ENCODE measurements at places on chromosomes 12 and 14.

GRCh38 chr12:93192878-93193277 lies 184.8 kb upstream of the NUDT4 start:
- no peak for DNase-seq

DNA sequence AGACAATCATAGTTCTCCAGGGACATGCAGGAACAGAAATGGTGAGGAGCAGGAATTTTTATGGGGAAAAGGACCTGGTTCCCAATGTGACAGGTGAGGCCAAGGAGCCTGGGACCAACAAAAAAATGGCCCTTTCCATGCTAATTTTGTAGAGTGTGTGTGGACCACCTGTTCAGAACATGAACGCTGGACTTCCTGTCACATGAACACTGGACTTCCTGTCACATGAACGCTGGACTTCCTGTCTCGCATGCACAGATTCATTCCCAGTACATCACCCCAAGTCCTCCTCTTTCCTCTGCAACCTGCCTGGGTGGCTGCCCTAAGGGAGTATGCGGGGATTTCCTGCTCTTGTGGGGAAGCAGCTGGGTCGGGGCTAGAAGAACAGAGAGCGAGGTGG lies 10.1 kb downstream of the FGF6 start:
- DNase-seq = no peak

- peak; percentile 33 for DNase-seq
Observed at GRCh38 chr14:74934041-74934440, 11.0 kb upstream of the RPS6KL1 start.

- no peak for DNase-seq
Observed at GRCh38 chr12:52216100-52216499, 16.9 kb upstream of the KRT7 start.

- DNase-seq = peak; percentile 82
Observed at GRCh38 chr14:105050551-105050897, 14.7 kb downstream of the GPR132 start.

- no peak for DNase-seq
Observed at GRCh38 chr14:85263916-85264675, 265.8 kb upstream of the FLRT2 start.

- DNase-seq = no peak
Observed at GRCh38 chr12:24838531-24838950, 110.4 kb downstream of the BCAT1 start.

GRCh38 chr14:20332788-20333493 lies at the start of gene CCNB1IP1:
Gene CCNB1IP1, minus strand, starts transcription at chr14:20333279. Its CDS starts 16,756 bp downstream, at chr14:20316523.
- DNase-seq = peak; percentile 94

GRCh38 chr12:92140896-92141536 lies 4.6 kb downstream of the BTG1 start:
- no peak for DNase-seq

DNA sequence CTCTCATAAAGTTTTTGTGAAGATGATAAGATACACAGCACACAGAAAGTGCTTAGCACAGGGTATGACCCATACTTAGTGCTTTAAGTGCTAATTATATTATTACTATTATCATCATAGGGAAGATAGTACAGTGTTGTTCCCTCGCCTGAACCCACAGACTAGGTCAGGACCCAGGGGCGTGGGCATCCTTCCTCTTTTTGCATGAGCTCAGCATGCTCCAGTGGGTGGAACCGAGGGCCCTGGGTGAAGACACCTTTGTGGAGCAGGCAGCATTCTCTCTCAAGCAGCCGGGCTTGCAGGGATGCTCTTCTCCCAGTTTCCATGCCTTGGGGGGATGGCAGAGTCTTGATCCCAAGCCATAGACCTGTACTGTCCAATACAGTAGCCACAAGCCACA lies 34.8 kb downstream of the CRACR2A start:
- no peak for DNase-seq

- no peak for DNase-seq
Observed at GRCh38 chr14:84152452-84152851, 1377.5 kb upstream of the FLRT2 start.

DNA sequence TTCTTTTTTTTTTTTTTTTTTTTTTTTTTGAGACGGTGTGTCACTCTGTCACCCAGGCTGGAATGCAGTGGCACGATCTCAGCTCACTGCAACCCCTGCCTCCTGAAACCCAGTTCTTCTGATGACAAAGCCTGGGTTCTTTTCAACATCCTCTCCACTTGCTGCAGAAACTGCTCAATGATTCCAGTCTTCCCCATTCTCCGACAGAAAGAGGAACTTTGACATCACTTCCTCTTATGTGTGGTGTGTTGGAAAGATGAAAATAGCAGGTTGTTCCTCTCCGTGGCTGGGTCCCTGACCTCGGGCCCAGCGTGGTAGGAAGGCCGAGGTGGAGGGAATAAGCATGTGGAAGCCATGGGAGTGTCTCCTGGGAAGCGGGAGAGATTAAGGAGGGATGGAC lies 198.4 kb downstream of the PHETA1 start:
- no peak for DNase-seq

DNA sequence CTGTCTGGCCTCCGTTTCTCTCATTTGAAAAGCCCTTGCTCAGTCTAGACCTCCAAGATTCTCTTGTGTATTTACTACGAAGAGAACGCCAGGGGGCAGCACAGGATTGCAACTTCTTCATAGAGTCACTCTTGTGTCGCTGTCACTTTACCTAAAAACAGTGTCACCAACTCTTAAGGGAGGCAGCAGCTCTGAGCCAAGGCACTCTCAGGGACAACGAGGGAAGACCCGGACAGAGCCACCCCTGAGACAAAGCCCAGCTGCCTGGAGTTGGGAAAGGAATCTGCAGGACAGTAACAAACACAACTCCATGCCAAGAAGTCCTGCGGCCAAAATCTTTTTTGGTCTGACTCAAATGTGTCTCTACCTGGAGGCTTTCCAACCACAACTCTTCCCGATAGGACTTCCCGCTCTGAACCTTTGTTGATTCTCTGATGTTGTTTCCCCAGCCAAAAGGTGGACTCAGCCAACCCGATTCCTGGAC lies 9.6 kb upstream of the RPAP3 start:
- DNase-seq = peak; percentile 74

- no peak for DNase-seq
Observed at GRCh38 chr12:78210506-78210860, 379.8 kb downstream of the NAV3 start.

GRCh38 chr14:53621921-53622320 lies 334.7 kb downstream of the BMP4 start:
- no peak for DNase-seq

DNA sequence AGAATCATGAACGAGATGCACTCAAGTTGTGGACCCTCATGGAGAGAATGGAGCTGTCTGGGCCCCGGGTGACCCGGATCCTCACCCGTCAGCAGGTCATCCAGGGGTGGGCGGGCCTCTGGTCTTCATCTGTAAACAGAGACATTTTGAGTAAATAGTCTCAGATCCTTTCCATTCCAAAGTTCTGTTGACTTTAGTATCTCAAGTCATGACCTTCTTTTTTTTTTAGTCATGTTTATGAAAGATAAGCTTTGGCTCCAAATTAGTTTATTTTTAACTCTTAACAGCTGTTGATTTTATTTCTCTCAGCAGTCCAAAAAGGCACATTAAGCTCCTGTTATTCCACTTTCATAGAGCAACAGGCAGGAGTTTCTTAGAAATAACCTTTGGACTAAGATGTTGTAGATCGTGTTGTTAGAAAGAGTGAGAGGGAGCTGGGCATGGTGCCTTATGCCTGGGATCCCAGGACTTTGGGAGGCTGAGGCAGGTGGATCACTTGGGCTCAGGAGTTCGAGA lies 48.9 kb upstream of the AMN start:
- DNase-seq = no peak

DNA sequence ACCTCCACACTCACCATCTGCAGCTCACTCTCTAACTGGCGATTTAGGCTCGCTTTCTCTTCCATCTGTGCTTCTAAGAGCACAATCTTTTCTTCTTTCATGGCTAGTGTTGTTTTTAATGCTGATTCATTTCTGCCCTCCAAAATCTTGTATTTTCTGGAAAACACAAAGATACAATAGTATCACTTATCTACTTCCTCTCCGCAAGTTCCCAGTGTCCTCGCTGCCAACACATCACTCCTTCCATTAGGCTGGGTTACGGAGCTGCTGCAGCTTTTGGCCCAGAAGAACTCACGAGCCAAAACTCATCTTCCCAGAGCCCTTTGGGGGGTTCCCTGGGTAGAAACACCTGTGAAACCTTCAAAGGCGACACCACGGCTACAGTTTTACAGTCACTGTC lies 63.8 kb upstream of the GPR68 start:
- DNase-seq = no peak

DNA sequence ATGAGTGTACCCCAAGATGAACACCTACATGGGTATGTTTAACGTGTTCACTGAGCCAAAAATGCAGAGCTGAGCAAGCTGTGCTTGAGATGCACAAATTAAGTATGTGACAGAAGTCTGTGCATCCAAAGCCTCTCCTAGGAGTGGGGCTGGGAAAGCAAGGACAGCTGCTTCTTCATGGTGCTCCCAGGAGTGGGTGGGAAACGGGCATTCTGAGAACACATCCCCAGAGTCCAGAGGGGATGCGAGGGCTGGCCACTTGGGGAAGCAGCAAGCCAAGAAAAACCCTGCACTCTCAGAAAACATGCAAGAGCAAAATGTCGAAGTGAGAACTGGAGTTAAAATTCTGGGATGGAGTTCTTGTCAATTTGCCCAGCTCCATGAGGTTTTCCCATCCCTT lies 414.3 kb downstream of the BCAT1 start:
- peak; percentile 3 for DNase-seq

DNA sequence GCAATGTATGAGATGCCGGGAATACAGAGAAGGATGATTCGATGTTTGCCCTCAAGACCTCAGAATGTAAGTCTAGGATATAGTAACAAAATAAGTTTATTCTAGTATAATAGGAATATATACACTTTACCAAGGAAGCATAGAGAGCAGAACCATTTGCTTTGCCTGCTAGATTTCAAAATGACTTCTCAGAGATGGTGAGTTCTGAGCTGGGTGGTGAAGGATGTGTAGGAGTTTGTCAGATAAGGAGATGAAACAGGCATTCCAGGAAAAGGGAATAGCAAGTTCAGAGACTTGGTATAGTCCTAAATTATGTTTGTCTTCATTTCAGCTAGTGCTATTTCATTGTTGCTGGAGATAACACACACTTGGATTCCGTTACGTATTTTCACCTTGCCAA lies 655.9 kb downstream of the DIO2 start:
- no peak for DNase-seq

DNA sequence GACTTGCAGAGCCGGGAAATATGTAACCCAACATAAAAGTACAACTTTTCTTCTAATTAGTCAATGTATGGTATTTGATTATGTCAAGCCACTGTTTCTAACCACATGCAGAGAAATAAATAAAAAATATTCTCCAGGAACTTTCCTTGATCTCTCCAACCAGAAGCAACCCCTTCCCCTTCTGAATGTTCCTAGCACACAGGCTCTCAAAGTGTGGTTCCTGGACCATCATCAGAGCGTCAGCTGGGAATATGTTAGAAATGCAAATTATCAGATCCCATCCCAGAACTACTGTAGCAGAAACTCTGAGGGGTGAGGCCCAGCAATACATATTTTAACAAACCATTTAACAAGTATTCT lies 21.0 kb upstream of the ITPR2 start:
- no peak for DNase-seq

- DNase-seq = no peak
Observed at GRCh38 chr14:75422169-75422568, 5.7 kb upstream of the JDP2 start.

GRCh38 chr14:90652626-90653025 lies 163.6 kb downstream of the TTC7B start:
- DNase-seq = no peak

- DNase-seq = no peak
Observed at GRCh38 chr14:52355016-52355431, 40.9 kb downstream of the PTGER2 start.

- DNase-seq = no peak
Observed at GRCh38 chr12:78442454-78442801, 422.1 kb upstream of the SYT1 start.

DNA sequence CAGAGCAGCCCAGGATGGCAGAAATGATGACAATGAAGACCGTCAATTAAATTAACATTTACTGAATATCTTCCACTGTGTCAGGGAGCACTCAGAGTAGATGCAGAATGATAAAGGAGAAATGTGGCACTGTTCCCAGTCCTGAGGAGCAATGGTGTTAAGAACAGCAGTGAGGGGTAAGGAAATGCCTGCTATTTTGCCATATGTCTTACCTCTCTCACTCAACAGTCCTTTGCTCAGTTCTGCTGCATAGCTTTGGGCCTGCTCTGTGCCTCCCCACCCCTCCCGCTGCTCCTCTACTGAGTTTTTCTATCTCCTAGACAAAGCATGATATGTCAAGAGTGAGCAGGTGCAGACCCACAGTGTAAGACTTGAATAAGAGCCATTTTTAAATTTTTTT lies 318.8 kb downstream of the NAV3 start:
- DNase-seq = peak; percentile 68

GRCh38 chr14:19873178-19873577 lies 1.8 kb upstream of the OR4K2 start:
- DNase-seq = no peak

DNA sequence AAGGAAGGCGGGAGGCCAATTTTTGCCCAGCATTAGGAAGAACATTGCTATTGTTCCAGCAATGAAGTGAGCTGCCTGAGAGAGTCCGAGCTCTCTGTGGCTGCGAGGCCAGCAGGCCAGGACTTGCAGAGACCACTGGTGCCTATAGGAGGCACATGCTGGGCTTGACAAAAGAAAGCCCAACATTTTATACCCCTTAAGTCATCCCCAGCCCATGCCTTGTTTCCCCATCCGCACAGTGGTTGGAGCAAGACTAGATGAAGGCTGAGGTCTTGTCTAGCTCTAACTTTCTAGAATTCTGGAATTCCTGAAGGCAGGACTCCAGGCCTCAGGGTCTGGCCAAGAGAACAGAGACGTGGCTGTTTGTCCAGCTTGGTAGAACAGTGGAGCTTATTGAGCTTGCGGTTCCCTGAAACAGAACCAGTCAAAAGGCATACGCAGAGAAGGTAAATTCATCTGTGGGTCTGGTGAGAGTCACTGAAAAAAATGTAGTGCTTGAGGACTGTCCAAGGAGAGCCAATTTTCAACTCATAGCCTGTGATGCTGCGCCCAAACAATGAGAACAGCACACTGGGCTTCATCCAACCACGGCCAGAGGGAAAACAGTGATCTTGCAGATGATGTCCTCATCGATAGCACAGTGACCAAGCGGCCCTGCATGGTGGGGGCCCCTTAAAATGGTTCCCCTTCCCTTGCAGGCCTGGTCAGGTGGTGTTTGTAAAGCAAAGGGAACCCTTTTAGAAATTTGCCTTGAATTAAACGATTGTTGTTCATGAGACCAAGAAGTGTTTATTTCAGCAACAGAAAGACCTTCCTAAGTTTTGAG lies 27.1 kb upstream of the COL2A1 start:
- DNase-seq = no peak

DNA sequence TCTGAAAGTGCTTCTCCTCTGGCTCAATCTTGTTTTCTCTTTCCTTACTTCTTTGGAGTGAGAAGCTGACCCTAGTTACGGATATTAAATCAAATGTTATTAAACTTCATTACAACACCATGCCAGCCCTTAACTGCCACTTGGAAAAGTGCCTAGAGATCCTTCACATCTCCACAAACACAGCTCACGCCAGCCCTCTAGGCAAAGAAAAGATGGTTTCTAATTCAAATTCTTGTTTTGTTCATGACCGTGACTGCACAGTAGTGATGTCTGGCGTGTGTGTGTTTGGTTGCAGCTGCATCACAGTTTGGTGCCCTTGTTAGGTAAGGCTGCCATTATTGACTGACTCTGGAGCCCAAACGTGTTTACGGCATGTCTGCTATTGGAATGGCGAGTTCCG lies 113.0 kb downstream of the BEGAIN start:
- DNase-seq = no peak

All from NCI-H524 (cell line).